ENCODE measurements at places on chromosomes 4 and X.

GRCh38 chr4:124904723-124905388 is 192.3 kb upstream of the ANKRD50 start:
- DNase-seq = no peak

DNA sequence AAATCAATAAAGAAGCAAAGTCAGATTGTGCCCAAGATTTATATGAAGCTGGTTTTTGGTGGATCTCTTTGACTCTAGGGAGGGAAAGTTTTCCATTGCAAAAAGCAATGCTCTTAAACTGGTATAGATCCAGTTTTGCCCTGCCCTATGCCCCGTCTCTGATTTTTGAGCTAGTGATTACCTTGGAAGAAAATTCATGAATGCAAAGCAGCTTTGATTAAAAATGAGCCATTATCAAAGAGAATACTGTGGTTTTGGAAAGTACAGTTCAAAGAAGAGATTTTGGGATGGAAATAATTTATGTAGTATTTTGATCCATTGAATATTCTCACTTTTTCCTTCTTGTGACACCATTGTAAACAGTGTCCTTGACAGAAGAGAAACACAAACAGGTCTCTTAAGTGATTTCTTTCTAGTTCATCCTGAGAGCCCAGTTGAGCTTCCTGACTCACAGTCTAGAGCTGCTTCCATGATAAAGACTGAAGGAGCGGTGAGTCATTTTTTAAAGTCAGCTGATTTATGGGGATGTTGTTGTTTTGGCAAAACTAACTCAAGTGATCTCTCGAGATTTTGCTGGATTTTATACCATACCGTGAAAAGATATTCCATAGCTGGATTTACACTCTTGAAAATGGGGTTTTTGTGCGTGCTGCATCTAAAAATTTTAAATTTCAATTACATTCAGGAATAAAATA is 76.7 kb downstream of the AFF1 start:
- DNase-seq = no peak

DNA sequence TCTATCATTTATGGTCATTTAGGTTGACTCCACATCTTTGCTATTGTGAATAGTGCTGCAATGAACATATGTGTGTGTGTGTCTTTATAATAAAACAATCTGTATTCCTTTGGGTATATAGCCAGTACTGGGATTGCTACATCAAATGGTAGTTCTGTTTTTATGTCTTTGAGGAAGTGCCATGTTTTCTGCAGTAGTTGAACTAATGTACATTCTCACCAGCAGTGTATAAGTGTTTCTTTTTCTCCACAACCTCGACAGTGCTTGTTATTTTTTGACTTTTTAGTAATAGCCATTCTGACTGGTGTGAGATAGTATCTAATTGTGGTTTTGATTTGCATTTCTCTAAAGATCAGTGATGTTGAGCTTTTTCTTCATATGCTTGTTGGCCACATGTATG is 80.5 kb downstream of the ARHGAP6 start:
- DNase-seq = no peak

DNA sequence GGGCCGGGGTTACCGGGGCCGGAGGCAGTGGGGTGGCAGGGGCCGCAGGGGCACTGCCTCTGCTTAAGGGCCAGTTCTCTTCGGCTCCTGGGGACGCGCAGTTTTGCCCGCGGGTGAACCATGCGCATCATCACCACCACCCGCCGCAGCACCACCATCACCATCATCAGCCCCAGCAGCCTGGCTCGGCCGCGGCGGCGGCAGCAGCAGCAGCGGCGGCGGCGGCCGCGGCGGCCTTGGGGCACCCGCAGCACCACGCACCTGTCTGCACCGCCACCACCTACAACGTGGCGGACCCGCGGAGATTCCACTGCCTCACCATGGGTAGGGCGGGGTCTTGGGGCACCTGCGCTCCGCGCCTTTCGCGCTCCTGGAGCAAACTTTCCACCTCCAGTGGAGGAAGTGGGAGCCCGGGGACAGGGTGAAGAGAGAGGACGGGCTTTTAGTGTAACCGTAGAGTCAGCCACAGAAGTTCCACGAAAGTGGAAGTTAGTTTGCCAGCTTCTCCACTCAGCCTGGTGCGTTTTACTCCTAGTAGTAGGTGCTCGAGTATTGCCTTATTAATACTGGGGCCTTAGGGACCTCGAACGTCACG is 729 bp downstream of the GSX2 start:
- no peak for DNase-seq

GRCh38 chrX:23803931-23804381 is 21.0 kb downstream of the SAT1 start:
- no peak for DNase-seq

DNA sequence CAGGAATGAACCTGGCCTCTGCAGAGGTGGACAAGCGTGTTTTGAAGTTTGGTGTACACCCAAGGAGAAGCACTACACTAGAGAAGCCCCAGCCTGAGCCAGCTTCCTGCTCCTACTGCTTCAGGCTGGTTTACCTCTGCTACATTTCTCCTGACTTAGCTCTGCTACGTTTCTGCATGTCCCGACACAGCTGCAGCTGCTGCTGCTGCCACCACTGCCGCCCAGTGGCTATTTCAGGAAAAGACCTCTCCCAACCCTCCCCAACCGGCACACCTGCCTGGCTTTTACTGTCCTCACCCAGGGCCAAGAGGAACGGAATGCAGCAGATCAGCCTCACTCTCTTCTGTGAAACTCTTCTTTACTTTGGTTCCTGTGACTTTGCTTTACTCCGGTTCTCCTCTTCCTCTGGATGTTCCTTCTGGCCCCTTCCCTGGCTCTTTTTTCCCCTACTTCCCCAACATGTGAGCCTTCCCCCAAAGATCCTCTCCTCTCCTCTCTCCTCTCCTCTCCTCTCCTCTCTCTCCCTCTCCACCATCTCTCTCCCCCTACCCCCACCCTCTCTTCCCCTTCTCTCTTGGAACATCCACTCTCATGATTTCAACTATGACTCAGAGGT is 3.1 kb upstream of the P2RY4 start:
- peak; percentile 62 for DNase-seq

DNA sequence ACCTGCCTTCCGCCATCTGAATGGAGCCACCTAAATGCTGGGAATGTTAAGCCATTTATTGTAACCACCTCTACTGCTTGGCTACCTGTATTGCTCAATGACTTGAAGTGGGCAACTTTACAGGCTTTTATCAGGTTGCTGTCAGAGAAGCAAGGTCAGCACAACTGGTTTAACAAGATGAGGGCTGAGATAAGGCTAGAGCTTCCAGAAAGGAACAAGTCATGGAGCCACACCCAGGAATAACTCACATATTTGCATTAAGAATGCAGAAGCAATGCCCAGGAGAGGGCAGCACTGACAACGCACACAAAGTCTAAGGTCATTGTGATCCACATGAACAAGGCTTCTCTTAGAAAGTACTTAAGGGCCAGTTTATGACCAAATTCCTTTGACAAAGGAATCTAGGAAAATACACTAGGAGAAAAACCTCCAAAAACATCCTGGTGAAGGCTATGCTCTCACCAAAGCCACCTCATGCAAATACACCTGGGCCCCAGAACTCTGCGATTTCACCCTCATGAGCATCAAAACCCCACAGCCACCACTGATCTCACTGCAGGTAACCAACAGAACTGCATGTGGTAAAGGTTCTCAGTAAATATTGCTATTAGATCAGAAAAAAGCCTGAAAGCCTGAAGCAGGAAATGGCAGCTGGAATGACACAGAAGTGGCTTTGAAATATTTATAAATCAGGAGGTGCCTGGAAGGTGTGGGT is 15.0 kb upstream of the STS start:
- DNase-seq = peak; percentile 60

DNA sequence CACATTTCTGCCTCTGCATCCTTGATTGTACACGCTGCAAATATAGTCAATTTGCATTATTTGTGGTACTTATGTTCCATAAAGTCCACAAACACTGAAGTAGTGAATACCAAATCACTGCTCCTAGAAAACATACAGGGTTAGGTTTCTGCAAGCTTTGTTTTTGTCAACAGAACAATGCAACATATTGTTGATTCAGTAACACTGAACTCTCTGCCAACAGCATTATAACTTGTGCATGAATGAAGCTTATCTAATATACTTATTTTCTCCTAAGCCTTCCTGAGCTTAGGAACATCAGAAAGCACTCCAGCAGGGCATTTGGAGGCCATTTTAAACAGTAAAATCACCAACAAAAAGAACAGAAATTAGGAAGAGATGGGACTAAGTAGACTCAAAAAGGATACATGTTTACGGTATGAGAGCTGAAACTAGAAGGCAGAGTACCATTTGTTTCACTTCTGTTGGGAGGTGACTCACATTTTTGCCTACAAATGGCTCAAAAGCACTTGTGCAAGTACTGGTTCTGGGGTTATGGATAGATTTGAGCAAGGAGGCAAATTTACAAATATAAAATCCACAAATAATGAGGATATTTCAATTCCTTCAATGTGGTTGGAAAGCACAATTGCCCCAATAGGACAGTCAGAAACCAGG is 14.1 kb downstream of the COX18 start:
- no peak for DNase-seq

GRCh38 chr4:119659576-119659975 is 31.0 kb upstream of the PDE5A start:
- no peak for DNase-seq

GRCh38 chr4:26964994-26965393 is 104.4 kb downstream of the STIM2 start:
- DNase-seq = no peak

DNA sequence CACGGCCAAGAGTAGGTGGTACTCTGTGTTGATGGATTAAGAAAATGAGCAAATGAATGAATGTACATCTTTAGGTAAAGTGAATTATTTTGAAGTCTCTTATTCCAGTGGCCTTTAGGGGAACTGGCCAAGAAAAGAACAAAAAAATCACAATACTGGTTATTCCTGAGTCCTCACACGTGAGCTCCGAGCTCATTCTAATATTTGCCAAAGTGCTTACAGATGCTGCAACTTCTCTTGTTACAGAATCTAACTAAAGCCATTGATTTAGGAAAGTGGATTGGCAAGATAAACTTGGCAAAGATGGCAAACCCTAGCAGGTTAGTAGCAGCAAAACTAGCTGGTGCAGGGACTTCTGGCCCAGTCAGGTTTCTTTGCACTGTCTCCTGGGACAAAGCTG is 37.6 kb downstream of the IDS start:
- no peak for DNase-seq

DNA sequence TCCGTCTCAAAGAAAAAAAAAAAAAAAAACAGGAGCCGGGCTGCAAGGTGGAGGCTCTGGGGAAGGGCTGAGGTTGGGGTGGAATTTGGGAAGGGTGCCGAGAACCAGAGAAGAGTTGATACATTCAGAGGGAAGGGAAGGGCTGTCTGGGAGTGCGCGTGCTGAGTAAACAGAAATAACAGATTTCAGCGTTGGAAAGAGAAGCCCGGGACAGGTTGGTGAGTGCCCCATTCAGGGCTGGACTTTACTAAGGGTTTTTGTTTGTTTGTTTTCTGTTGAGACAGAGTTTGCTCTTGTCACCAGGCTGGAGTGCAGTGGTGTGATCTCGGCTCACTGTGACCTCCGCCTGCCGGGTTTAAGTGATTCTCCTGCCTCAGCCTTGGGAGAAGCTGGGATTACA is 1.7 kb upstream of the IL3RA start:
- DNase-seq = no peak

- no peak for DNase-seq
Observed at GRCh38 chr4:183078634-183079033, 20.4 kb upstream of the WWC2 start.

GRCh38 chr4:3385711-3386420 is 55.9 kb upstream of the HGFAC start:
- DNase-seq = no peak

DNA sequence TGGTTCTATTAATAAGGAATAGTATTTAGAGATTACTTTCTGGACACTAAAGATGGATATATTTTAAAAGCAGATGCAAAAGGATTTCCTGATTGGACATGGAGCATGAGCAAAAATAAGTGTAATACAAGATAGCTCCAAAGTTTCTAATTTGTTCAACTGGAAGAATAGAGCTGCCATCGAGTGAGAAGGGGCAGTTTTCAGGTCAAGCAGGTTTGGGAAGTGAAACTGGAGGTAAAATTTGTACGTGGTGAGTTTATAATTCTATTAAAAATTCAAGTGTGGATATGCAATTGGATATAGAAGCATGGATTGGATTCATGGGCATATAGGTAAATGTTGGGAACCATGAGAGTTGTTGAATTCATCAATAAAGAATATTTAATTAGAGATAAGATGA is 31.8 kb downstream of the PRDM8 start:
- DNase-seq = no peak

DNA sequence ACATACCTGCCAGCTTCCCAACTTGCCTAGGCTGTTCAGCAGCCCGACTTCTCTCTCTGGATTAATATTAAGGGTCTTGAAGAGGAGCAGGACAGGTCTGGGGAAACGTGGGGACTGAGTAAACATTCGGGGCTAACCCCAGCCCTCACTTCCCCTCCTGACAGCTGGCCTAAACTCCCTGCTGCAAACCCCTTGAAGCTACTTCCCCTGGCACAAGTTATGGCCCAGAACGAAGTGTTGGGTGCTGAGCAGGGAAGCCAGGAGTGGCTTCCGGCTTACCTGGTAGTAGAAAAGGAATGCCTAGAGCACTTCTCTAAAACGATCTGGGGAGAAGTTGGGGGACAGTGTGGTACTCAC is 200.0 kb downstream of the BCOR start:
- no peak for DNase-seq

- DNase-seq = no peak
Observed at GRCh38 chrX:131393426-131393825, 104.3 kb upstream of the IGSF1 start.

GRCh38 chr4:126710935-126711334 is 921.8 kb upstream of the INTU start:
- DNase-seq = no peak

DNA sequence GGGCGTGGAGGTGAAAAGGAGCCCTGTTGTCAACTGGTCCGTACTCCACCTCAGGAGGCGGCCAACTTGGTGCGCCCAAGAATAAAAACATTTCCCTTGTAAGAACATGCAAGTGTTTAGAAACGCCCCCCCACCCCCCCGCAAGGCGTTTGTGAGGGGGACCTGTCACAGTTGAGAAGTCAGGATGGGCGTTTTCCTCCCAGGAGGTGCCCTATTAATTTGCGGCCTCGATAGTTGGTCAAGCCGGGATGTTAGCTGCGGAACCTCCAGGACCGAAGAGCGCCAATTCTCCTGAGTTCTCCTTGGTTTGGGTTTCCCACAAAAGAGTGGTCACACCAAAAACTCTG is 651 bp upstream of the SAP30 start:
- DNase-seq = no peak

GRCh38 chrX:30865015-30865414 is 24.0 kb downstream of the TAB3 start:
- DNase-seq = peak; percentile 30

DNA sequence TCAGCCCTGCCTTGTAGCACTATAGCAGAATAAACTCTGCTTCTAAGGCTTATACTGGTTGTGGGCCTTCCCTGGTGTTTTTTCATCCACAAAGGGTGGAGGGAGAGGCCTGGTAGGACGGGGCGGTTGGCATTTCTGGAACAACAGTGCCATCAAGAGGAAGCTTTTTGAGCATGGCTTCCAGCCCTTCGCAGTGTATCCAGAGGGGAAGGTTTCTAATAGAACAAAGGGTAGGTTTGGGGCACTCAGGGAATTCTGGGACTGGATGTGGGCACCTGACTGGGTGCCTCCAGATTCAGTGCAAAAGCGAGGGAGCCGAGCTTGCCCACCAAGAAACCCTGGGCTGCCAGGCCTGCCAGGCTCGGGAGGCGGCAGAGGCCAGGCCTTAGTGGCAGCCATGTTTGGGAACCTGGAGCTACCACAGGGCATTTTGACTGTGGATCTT is 229.6 kb upstream of the AGTR2 start:
- DNase-seq = peak; percentile 84

- peak; percentile 70 for DNase-seq
Observed at GRCh38 chrX:104098151-104098808, 14.0 kb upstream of the ZCCHC18 start.

GRCh38 chrX:69506617-69507499 is 2.7 kb downstream of the NALF2 start:
- no peak for DNase-seq

GRCh38 chr4:40749717-40750460 is at the start of gene NSUN7:
Gene NSUN7, plus strand, starts transcription at chr4:40749955. Its CDS starts 739 bp downstream, at chr4:40750694.
- DNase-seq = no peak

Measured in NAMALWA (cell line).